Stimulated activated naive CD8-positive, alpha-beta T cell treated with anti-CD3 and anti-CD28 coated beads, Interleukin-15, Interleukin-2, amounts not matched to agents 100 U/mL and 50 U/mL, for 24 hours (primary cell): ENCODE measurements at places on chromosomes 1 and 21.

DNA sequence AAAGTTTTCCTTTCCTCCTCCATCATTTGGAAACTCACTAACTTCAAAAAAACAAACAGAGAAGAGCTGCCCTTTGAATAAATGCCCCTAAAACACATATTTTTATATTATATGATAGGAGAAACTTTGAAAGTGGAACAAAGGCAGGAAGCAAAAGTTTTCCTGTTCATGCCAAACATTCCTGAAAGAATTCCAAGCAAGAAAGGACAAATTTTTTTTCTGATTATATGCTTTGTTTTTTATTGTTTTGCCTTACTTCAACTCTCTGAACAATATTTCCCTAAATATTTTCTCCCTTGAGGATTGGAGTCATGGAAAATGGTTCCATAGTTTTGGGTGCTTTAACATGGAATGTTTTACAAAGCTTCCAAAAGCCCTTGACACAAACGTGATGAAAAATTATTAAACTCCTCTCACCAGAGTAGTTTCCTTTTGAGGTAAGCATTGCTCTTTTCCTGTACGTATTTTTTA is 638.5 kb upstream of the CAMK1G start:
- no peak for DNase-seq

DNA sequence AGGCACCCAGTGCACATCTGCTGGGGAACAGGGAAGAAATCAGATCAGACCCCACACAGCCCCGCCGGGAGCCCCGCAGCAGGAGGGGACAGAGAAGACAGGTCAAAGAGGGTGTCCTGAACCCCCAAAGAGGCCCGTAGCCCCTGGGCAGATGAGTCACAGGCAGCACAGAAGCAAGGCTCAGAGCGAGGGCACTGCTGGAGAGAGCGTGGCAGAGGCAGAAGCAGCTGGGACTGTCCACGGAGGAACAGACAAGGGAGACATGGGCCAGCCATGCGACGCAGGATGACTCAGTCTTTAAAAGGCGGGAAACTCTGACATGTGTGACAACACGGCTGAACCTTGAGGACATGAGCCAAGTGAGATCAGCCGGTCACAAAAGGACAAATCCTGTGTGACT is 14.5 kb upstream of the PRDM16 start:
- no peak for DNase-seq

DNA sequence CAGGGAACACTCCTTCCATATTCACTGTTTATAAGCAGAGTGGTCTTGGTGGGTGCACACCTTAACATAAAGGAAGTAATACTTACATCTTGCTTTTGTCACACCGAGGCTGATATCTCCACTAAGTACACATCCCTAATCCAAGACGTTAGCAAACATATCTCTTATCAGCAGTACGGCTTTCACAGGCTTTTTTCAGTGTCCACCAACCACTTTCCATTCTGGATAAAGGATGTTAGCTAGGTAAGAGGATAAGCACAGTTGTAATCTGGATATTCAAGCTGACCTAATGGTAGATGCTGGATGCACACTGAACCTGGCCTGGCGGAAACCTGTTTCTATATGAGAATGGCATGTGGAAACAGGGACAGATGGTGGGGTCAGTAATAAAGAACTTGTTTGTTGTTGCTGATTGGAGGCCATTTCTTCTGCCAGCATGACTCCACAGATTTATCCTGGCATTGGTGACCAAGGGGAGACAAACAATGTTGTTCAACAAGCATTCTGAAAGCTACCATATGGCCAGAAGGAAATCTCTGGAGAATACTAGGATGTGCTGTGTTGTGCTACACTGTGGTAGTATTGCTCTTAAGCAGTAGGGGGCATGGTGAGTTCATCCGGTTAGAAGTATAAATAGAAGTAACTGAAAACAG is 416.4 kb downstream of the PTBP2 start:
- DNase-seq: peak; percentile 7

DNA sequence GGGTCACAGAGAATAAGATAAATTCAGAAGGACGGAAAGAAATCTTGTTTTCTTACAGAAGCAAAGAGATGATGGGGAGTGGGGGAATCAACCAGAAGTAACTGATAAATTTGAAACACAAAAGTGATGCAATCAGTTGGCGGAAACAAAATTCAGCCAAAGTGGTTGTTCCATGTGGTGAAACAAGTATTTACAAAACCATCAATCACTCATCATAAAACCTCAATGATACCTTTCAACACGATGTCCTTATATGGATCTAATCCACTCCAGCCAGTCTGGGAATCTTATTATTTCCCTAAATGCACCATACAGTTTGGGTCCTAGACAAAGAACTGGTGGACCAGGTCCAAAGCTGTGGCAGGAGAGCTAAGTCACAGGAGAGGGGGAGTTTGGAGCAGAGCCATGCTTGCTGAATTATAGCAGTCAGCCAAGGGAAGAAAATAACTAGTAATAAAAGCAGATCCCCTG is 303.8 kb upstream of the LRRC7 start:
- DNase-seq: no peak
